ENCODE measurements at places on chromosomes 5 and 9.

GRCh38 chr9:37700900-37701299 is 50.1 kb downstream of the FRMPD1 start:
- H3K27ac ChIP-seq: no peak overlapping the region
- no peak overlapping the region for H3K4me3 ChIP-seq
- H3K27me3 ChIP-seq: no peaks in the 10 kb centered on the region
- H3K4me1 ChIP-seq: no peaks in the 10 kb centered on the region
- no peaks in the 10 kb centered on the region for H3K36me3 ChIP-seq

- H3K36me3 ChIP-seq: no peaks in the 10 kb centered on the region
- DNase-seq: no peak
- H3K27me3 ChIP-seq: no peaks in the 10 kb centered on the region
- no peaks in the 10 kb centered on the region for H3K4me1 ChIP-seq
- H3K4me3 ChIP-seq: no peak overlapping the region
Measured at GRCh38 chr5:166276006-166276405, 2015.4 kb upstream of the WWC1 start.

DNA sequence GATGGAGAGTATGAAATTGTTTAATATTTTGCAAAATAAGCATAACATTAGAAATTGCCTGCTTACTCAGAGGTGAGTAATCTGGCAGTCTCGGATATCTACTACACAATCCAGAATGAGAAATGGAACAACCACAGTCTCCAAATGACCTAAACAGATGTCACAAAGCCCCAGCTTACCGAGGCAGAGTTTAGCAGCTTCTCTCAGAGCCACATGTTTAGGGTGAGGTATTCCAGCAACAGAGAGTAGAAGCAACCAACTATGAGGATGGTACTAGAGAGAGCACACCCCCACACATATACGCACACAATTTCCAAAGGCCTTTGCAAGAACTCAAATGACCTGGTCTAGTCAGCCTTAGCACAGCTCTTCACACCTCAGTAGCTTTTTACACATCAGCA is 122.7 kb upstream of the LPAR1 start:
- no peak for DNase-seq
- H3K4me1 ChIP-seq: peaks cover 23% of the 10 kb centered on the region
- H3K4me3 ChIP-seq: no peak overlapping the region

DNA sequence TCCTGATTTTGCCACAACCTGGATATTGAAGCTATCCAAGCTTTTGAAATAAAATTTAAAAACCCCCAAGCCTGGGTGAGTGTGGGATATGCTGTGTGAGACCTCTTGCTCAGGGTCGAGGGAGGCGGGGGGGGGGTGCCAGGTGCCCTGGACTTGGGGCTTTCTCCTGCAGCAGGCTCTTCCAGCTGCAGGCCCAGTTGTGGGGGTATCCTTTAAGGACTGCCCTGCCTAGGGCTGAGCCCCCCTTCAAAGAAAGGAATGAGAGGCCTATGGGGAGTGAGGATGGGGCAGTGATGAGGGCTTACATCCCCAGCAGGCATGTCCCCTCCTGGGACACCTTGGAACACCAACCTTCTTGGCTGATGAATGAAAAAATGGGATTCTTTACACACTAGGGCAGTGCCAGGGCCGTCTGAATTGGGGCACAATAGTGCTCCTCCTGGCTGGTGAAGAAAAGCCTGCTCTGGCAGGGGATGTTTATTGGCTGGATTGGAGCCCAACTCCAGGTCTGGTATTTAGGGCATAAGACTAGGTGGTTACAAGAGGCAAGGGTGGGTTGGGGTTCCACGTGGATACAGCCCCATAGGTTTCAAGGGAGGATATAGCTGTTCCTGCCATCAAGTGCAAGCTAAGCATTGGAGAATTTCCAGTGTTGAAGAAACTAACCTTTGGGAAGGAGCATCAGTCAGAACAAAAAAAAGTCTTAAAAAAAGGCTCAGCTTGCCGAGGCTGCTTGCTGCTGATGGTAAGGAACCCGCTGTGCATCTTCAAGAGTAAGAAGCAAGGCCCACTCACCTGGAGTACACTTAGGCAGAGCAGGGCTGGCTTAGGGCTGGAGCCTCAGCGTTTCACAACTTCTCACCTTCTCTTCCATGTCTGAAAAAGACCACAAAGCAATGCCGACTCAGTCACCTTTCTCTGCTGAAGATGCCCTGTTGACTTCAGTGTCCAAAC is 7.0 kb downstream of the HNRNPAB start:
- no peak for DNase-seq
- peaks cover 100% of the 10 kb centered on the region for H3K36me3 ChIP-seq
- H3K4me1 ChIP-seq: peaks cover 54% of the 10 kb centered on the region
- H3K4me3 ChIP-seq: no peak overlapping the region
- no peaks in the 10 kb centered on the region for H3K27me3 ChIP-seq

DNA sequence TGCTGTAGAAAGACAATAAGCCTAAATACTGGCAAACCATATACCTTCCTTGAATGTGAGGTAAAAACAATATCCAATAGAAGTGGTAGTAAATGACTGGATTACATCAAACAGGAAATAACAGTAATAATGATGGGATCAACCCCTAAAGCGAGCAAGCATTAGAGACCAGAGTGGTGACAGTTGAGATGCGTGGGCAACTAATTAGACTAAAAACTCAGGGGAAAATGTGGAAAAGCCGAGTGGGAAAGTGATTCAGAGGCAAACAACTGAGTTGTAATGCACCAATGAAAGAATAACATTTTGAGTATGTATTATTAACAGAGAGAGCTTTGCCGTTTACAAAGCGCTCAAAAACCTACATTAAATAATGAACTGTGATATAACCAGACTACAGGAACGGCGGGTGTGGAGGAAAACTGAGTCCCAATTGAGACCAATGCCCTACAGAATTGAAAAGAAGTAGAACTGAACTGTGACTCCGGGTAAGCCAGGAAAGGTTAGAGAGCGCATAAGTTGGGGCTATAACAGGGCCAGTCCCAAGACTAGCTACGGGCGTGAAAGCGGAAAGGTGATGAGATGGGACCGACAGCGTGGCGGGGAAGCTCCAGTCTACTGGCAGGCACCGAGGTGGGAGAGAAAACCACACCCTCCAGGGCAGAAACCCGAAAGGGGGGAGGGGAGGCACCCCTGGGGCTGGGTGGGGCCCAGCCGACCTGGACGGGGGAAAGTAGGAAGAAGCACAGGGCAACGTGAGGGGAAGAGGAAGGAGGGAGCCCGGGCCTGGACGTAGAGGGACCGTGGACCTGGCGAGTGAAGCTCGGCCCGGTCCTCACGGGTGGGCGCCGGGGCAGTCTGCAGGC is 592 bp downstream of the UBAP2 start:
- DNase-seq: no peak
- H3K4me3 ChIP-seq: peak overlapping the region; percentile 77
- H3K4me1 ChIP-seq: peaks cover 41% of the 10 kb centered on the region
- no peaks in the 10 kb centered on the region for H3K36me3 ChIP-seq

GRCh38 chr9:92254381-92255337 is 38.8 kb downstream of the IARS1 start:
- H3K4me3 ChIP-seq: no peak overlapping the region
- H3K36me3 ChIP-seq: no peaks in the 10 kb centered on the region
- no peaks in the 10 kb centered on the region for H3K27me3 ChIP-seq
- no peaks in the 10 kb centered on the region for H3K4me1 ChIP-seq

GRCh38 chr5:146544232-146544631 is 28.2 kb upstream of the GPR151 start:
- H3K36me3 ChIP-seq: no peaks in the 10 kb centered on the region
- no peak for DNase-seq
- H3K4me1 ChIP-seq: no peaks in the 10 kb centered on the region
- no peak overlapping the region for H3K27ac ChIP-seq
- H3K27me3 ChIP-seq: no peaks in the 10 kb centered on the region
- H3K4me3 ChIP-seq: no peak overlapping the region

- no peaks in the 10 kb centered on the region for H3K36me3 ChIP-seq
- no peak overlapping the region for H3K27ac ChIP-seq
- peaks cover 12% of the 10 kb centered on the region for H3K4me1 ChIP-seq
- H3K27me3 ChIP-seq: no peaks in the 10 kb centered on the region
Measured at GRCh38 chr9:99181206-99181605, 40.5 kb downstream of the ALG2 start.
